G401 (cell line): ENCODE measurements at places on chromosomes 3 and 15. TPM values are rescaled to one million over a fixed set of nuclear protein-coding genes. Genes with fewer than 3 reads are reported as not detected.

GRCh38 chr15:31871166-31871886 is 159.0 kb upstream of the CHRNA7 start:
- no peak for DNase-seq

- DNase-seq = no peak
These were observed 31.9 kb upstream of the THSD4 start for GRCh38 chr15:71083349-71083748.

DNA sequence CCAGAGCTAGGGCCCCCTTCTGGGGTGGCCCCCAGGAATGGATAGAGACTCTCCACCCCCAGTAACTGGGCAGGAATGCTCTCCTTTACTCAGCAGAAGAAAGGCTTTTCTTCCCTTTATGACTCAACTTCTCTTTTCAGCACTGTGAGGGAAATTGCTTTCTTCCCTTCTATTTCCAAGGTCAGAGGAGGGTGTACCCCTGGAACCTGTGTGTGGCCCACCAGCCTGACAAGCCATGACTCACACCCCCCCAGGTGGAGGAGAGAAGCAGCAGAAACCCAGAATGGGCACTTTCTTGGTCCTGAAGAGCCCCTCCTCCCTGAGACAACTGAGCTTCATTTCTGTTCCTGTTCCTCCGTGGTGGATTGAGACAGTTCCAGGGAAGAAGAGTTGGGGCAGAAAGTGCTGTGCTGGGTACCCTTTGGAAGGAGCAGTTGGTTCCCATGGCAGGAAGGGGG is 2.7 kb upstream of the ANKRD63 start:
- no peak for DNase-seq

- DNase-seq = no peak
These were observed 111.8 kb downstream of the ASB7 start for GRCh38 chr15:100714034-100714748.

The TEX9 gene
- total RNA-seq = 6.4 and 10.8 TPM in 2 replicates

The AVEN gene
- total RNA-seq = 37.5 and 52.4 TPM in 2 replicates

The STAC gene
- total RNA-seq = not detected in 2 replicates
